ENCODE measurements at places on chromosomes 7 and 10.

DNA sequence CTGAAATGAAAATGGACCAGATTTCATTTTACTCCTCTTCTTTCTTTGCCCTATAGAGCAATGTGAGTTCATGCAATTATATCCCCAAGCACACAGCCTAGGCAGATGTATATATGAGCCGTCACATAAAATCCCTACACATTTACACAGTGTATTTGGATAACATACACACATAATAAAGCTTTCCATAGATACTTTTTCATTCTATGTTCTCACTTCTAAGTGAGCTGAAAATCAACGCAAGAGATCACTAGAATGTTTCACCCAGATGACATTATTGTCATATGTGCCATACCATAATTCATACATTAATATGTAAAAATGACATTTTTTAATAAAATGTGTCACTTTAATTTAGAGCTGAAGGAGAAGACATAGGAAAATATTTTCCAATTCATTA, 129.4 kb downstream of the INHBA start:
- DNase-seq, result no peak

DNA sequence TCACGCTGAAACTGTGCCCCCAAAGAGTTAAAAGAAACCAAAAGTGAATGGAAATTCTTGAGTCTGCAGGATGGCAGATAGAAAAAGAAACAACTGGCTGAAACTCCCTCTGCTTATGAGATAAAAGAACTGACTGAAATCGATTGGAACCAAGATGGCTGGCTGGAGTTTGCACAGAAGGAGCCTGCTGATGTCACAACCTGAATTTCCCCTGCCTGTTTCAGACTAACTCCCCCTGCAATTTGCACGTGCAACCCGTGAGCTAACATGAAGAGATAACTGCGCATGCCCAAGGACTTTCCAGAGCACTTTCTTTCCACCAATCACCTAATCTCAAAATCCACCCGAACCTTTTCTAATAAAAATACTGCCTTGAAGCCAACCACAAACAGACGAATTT, 435.5 kb downstream of the CALN1 start:
- no peak for DNase-seq

GRCh38 chr10:56895306-56895705, 534.2 kb upstream of the ZWINT start:
- DNase-seq, result no peak

DNA sequence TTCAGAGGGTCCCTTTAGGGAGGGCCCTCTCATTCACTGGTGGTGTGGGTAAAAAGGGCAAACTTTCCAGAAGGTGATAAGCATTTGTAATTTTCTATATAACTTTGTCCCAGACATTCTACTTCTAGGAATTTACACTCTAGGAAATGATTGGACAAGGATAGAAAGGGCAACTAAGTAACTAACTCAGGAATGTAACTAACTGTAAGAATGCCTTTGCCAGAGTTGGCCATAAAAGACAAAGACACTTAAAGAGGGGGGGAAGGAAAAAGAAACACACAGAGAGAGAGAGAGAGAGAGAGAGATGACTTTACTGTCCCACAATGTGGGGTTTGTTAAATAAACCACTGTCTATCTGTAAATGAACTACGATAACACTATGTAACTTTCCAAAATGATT, 38.5 kb upstream of the ITPRID1 start:
- DNase-seq, result no peak

DNA sequence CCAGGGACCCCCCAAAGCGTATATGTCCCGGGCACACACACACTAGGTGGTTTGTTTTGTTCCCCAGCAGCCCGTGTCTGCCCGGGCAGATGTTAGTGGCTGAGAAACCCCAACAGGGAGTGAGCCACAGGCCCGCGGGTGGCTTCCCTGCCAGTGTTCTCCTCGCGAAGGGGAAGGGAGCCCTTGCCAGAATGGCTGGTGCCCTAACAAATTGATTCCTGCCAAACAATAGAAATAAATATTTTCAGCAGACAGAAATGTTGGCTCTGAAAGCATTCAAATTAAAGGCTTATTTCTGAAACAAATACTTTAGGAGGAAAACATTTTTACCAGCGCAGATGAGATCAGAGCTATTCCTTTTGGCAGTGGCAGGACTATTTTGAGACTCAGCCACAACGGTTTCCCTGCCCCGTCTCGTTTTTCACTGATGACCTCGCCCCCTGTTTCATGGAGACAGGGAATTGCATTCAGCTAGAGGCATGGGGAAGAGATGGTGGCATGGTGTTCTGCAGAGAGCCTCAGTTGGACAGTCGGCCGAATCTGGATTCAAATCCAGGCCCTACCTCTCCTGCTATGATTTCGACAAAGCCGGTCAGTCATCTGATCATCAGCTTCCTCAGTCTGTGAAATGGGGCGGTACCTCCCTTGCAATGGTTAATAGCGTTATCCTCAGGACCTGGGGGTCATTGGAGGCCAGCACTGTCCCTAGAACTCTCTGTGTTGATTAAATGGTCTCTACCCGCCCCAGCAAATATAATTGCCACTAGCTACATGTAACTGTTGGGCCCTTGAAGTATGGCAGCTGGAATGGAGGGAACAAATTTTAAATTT, 84.5 kb downstream of the CUX1 start:
- peak; percentile 33 for DNase-seq

DNA sequence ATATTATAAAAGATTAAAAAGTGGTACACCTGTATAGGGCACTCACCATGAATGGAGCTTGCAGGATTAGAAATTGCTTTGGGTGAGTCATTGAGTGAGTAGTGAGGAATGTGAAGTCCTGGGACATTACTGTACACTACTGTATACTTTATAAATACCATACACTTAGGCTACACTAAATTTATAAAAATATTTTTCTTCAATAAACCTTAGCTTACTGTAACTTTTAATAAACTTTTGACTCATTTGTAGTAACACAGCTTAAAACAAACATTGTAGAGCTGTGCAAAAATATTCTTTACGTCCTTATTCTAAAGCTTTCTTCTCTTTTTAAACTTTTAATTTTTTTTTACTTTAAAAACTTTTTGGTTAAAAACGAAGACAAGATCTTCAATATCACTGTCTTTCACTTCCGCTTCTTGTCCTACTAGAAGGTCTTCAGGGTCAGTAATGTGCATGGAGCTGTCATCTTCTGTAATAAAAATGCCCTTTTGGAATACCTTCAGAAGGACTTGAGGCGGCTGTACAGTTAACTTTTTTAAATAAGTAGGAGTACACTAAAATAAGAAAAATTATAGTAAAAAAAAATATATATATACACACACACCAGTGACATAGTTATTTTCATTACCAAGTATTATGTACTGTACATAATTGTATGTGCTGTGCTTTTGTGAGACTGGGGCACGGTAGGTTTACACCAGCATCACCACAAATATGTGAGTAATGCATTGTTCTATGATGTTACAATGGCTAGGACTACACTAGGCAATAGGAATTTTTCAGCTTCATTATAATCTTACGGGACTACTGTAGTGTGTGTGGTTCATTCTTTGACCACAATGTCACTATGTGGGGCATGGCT, 3.5 kb downstream of the STK31 start:
- DNase-seq, result peak; percentile 81

DNA sequence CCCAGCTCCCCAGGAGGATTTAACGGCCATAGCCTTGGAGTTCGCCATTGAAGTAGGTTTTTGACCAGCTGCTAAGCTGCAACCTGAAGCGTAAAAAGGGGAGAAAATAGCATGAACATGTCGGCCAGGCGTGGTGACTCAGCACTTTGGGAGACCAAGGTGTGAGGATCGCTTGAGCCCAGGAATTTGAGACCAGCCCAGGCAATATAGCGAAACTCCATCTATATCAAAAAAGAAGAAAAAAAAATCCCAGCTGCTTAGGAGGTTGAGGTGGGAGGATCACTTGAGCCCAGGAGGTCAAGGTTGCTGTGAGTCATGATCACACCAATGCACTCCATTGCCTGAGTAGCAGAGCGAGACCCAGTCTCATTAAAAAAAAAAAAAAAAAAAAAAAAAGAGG, 32.2 kb upstream of the MCU start:
- DNase-seq, result no peak

DNA sequence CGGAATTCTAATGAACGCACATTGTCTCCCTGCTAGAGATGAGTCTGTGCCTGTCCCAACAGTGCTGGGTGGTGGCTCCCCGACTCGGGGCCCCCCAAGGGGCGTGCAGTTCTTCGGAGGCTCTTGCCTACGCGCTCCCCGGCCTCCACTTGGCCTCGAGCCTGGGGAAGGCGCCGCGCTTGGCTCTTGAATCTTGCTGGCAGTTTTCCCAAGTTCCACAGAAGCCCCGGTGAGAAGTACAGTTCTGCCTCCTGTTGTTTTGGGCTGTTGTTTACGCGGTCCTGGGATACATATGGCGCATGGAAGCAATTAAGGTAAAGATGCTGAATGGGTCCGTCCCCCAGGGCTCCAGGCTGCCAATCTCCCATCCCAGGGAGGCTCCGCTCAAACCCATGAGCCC, 32.6 kb upstream of the UNCX start:
- peak; percentile 64 for DNase-seq

DNA sequence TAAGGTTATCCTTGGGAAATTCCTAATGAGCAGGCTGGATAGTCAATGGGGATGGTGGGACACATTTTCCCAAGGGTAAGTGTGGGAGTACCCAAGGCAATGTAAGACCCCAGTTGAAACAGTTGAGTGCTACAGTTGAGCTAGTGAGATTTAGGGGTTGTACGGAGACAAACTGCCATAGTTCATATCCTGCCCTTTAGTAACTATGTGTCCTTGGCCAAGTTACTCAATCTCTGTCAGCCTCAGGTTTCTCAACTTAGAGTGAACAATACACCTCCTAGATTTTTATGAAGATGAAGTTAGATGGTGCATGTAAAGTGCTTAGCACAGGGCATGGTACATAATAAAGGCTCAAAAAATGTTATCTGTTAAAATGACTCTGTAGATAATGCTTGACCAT, 20.5 kb downstream of the HABP2 start:
- DNase-seq, result no peak

DNA sequence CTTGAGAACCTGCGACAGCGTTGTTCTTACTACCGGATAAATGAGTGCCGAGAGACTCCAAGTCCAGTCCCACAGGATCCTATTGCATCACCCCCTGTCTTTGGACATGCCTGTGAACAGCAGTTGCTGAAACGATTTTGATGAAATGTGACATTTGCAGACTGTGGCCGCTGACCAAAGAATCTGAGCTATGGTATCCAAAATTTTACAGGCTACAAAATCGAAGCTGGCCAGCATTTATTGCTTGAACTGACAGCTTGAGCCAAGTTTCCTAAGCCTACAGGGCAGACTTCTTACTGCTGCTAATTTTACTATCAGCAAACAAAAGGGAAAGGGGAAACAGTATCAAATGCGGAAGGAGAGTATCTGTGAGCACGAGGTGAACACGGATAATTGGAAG, 12.1 kb upstream of the NPVF start:
- peak; percentile 8 for DNase-seq

DNA sequence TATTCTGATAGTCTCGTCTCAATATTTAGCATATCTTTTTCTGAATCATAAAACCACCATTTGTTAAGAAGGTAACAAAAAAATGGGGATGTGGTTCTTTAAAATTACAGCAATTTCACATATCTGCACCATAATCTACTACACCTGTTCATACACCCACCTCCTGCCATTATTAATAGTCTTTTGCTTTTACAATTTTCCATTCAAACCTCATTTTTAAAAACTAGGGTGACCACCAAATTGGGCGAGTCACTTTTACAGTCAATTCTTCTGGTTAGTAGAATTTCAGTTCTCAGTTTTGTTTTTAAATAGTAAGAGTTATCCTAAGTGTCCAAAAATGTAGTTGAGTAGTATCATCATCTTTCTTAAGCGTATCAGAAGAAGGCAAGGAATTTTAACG, 48.4 kb upstream of the GSAP start:
- no peak for DNase-seq

GRCh38 chr10:124867304-124867703, 65.7 kb downstream of the ABRAXAS2 start:
- no peak for DNase-seq

DNA sequence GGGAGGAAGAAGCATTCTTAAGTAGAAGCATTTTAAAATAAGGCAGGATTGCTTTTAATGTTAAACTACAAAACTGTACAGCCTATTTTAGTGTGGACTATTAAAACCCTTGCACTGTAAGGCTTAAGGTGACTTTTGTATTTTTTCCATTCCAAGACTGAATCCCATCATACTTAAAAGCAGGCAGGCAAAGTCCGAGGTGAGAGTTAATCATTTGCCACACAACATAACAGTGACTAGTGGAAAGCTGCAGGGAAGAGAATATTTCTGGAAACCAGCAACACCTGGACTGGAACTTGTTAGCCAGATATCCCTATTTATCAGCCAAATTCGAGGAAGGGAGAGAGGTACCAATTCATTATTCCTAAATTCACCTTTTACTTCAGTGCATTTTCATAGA, 3.5 kb downstream of the PRR15 start:
- no peak for DNase-seq

- DNase-seq, result no peak
Measured at GRCh38 chr7:150357270-150357669, 11.4 kb upstream of the REPIN1 start.

DNA sequence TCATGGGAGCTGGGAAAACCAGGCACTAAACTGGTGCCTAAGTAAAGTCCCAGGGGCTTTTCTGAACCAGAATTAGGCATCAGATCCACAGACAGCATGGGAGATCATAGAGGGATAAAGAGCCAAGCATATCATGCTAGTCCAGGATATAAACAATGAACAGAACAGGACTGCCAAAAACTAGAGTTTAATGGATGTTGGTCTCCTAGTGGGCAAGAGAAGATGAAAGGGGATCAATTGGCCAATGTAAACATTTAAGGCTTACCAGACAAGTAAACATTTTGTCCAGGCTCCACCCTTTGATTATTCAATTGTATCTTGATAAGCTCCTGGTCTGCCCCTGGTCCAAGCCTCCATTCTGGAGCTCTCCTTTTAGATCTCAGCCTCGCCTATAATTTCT, 18.9 kb downstream of the MACC1 start:
- DNase-seq, result no peak

Data from fibroblast of pulmonary artery (primary cell).